ENCODE measurements at places on chromosomes 13 and 19. TPM values are rescaled to one million over a fixed set of nuclear protein-coding genes. Genes with fewer than 3 reads are reported as not detected.

ATXN8OS gene
- not detected for total RNA-seq

NLRP9 gene
- total RNA-seq: not detected

ZNF787 gene
- 95.4 TPM for total RNA-seq

GRIK5 gene
- total RNA-seq: 16.4 TPM

ZNF135 gene
- not detected for total RNA-seq

ZNF726 gene
- not detected for total RNA-seq

DIRAS1 gene
- 12.2 TPM for total RNA-seq

PNMA8B gene
- total RNA-seq: 2.8 TPM

TTC9B gene
- not detected for total RNA-seq

TYROBP gene
- not detected for total RNA-seq

ZNF844 gene
- 0.33 TPM for total RNA-seq

CYP2A6 gene
- not detected for total RNA-seq

TUBB4A gene
- total RNA-seq: 2.9 TPM

SOX1 gene
- 0.15 TPM for total RNA-seq

TMEM238 gene
- total RNA-seq: not detected

CGB3 gene
- total RNA-seq: not detected

IGFL2 gene
- 0.17 TPM for total RNA-seq

SCEL gene
- total RNA-seq: not detected

CEACAM1 gene
- 0.42 TPM for total RNA-seq

PLIN4 gene
- 0.10 TPM for total RNA-seq

TMC4 gene
- total RNA-seq: 2.8 TPM

SMIM24 gene
- 6.0 TPM for total RNA-seq

MICOS13 gene
- total RNA-seq: 53.1 TPM

EDNRB gene
- total RNA-seq: 32.9 TPM

FXYD1 gene
- total RNA-seq: 6.1 TPM

SPIB gene
- total RNA-seq: 8.8 TPM

NLRP4 gene
- total RNA-seq: not detected
